ENCODE measurements at places on chromosomes 3 and 15.
A peak's percentile ranks its signal among the peaks of the same experiment; 100 is the strongest.

GRCh38 chr15:73927003-73927475, 777 bp downstream of the LOXL1 start:
- no peak for DNase-seq

DNA sequence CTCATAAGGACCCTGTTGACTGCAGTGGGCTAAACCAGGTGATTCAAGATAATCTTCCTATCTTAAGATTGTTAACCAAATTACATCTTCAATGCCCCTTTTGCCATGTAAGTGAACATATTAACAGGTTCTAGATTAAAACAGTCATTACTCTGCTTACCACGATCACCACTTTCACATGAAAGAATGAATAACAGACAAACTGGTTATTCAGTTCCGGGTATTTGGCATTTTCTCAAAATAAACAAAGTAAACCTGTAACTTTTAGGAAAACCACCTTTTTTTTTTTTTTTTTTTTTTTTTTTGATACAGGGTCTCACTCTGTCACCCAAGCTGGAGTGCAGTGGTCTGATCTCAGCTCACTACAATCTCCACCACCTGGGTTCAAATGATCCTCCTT, 131.2 kb downstream of the IMPG2 start:
- no peak for DNase-seq

GRCh38 chr15:90924375-90924774, 8.0 kb downstream of the HDDC3 start:
- no peak for DNase-seq

- DNase-seq: no peak
Measured at GRCh38 chr3:25661694-25662437, 2.8 kb downstream of the TOP2B start.

DNA sequence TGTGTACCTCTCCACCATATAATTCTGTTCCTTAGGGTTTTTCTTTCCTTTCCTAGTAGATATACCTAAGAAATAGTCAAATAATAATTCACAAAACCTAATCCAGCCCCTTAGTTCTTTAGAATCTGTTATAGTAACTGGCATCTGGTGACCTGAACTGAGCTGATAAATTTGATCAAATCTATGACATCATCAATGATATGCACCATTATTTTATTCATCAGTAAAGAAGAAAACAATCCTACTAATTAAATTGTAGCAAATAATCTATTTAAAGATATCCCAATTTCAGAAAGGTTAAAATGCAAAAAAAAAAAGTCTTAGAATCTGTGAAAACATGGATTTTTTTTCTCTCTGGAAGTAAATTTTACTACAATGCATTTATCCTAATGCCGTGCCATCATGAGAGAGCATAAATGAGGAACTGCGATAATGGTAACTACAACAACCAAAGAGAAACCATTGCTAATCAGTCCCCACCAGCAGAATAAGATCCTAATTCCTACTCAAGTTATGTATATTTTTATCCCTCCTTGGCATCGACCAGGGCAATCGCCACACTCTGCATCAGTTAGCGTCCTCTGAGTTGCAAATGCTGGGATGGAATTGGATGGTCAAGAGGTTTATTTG, 6.6 kb upstream of the MNS1 start:
- no peak for DNase-seq

DNA sequence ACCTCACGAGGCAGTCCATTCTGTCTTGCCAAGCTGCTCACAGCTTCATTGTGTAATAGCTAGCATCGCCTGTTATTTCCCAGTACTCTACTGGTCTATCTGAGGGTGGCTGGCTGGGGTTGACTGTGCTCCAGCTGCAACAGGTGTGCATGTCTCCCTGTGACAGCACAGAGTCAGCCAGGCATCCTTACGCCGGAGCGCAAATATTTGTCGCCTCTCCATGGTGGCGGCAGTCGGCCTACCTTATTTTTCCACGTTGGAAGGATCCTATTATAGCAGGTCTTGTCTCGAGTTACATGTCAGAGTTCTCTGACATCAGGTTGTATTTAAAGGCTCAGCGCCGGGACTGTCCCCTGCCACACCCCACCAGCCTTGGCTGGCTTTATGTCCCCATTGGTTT, 307.1 kb downstream of the TLE3 start:
- DNase-seq: no peak

GRCh38 chr3:149547954-149548668, 73.6 kb downstream of the TM4SF4 start:
- DNase-seq: no peak

- no peak for DNase-seq
Measured at GRCh38 chr3:117243657-117244056, 534.1 kb downstream of the TUSC7 start.

- DNase-seq: no peak
Measured at GRCh38 chr3:108914774-108915641, 38.7 kb downstream of the GUCA1C start.

DNA sequence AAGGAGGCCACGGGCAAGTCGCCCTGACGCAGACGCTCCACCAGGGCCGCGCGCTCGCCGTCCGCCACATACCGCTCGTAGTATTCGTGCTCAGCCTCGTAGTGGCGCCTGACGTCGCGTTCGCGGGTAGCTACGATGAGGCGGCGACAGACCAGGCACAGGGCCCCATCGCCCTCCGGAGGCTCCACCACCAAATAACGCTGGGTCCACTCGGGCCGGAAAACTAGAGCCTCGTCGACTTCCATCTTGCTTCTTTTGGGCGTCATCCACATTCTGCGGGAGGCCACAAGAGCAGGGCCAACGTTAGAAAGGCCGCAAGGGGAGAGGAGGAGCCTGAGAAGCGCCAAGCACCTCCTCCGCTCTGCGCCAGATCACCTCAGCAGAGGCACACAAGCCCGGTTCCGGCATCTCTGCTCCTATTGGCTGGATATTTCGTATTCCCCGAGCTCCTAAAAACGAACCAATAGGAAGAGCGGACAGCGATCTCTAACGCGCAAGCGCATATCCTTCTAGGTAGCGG, at the start of gene EPM2AIP1:
TSS of gene EPM2AIP1 (minus strand) at position 326 of the 520 bp plus-strand sequence. CDS start at position 272, 54 bp downstream.
- no peak for DNase-seq

- no peak for DNase-seq
Measured at GRCh38 chr3:61663356-61664104, 102.2 kb downstream of the PTPRG start.

GRCh38 chr3:99891610-99892285, 74.1 kb downstream of the CMSS1 start:
- no peak for DNase-seq

DNA sequence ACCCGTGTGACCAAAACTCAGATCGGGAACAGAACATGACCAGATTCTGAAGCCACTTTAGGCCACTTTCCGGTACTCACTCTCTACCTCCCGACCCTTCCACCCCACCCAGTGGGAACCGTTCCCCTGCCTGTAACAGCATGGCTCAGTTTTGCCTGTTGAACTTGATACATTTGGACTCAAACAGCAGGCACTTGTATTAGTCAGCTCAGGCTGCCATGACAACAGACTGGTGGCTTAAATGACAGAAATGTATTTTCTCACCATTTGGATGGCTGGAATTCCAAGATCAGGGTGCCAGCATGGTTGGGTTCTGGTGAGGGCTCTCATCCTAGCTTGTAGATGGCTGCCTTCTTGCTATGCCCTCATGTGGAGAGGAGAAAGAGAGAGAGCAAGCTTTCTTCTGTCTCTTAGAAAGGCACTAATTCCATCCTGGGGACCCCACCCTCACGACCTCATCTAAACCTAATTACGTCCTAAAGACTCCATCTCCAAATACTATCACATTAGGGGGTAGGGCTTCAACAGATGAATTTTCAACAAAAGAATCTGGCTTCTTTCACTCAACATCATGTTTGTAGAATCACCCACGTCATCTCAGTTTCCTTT, 9.3 kb upstream of the SSUH2 start:
- no peak for DNase-seq

DNA sequence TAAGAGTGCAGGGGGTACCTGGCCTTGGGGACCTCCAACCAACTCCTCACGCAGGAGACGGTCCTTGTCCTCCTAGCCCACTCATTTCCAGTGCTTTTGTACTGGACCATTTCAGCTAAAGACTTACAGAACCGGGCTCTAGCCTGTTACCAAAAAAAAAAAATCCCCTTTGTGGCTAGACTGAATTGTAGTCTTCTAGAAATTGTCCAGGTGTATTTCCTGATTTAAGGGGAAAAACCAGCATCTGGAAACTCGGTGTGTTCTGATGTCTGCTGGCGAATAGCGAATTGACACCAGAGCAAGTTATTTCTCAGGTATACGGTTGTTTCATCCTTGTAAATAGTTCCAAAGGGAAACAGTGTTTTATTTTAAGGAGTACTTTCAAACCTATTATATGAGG, 21.1 kb upstream of the MINDY4B start:
- DNase-seq: no peak

GRCh38 chr3:186570096-186570940, at the start of gene DNAJB11:
Gene DNAJB11, plus strand, starts transcription at chr3:186570720. Its CDS starts 178 bp downstream, at chr3:186570898.
- peak; percentile 99 for DNase-seq

DNA sequence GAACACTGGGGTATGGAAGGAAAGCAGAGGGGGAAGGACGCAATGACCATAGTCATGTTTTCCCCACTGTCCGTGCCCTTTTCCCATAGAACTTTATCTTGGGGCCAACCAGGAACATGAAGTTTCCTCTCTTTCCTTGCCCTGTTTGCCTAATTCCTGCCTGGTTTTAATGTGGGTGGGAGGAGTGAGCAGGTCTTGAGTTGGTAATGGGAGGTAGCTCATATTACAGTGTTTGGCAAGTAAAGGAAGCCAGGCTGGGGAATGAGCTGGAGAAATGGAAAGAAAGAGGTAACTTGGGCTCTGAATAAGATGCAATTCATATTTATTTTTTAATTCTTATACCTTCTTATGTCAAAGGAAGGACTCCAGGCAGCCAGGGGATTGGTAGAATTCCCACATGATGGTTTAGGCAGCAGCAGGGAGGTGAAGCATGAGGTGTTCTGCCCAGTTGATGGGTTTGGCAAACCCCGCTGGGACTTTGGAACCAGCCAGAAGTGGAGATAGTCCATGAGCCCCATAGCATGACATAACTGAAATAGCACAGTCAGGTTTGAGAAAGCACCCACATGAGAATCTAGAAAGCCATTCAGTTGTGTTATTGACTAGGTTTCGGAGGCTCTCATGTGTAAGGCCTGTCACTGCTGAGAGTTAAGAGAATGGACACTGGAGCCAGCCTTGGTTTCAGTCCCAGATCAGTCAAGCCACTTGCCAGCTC, 60.0 kb downstream of the CCK start:
- no peak for DNase-seq

- no peak for DNase-seq
Measured at GRCh38 chr15:46489276-46489675, 854.4 kb downstream of the SQOR start.

DNA sequence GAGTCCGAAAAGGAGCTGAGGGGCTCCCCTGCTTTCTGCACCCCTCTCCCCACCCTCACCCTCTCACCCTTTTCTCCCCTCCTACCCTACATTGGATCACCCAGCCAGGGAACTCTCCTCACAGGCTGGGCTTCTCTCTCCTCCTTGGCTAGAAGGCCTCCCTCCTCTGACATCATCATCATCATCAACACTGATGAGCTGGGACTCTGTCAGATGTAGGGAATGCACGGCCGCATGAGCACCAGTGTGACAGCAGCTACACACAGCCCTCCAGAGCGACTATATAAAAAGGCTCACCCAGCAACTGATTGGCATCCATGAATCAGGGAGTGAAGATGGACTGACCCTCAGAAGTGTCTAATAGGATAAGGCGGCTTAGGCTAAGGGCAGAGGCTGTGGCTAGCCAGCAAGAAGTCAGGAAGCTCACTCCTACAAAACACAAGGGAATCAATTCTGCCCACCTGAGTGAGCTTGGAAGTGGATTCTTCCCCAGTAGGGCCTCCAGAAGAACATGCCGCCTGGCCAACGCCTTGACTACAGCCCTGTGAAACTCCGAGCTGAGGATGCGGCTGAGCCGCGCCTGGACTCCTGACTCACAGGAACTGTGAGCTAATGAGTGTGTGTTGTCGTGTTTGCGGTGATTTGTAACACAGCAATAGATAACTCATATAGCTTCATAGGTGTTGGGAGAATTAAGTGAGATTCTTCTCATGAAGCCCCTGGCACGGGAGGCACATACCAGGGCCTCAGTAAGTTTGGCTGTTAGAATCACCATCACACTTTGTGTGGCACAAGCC, 147.6 kb downstream of the FAM43A start:
- no peak for DNase-seq

GRCh38 chr3:171829841-171830517, 13.2 kb upstream of the TMEM212 start:
- no peak for DNase-seq

- no peak for DNase-seq
Measured at GRCh38 chr3:126468028-126468891, 7.4 kb downstream of the ZXDC start.

GRCh38 chr15:66721501-66721937, 19.5 kb downstream of the SMAD6 start:
- DNase-seq: no peak

- DNase-seq: no peak
Measured at GRCh38 chr3:155972885-155973584, 102.6 kb downstream of the GMPS start.

DNA sequence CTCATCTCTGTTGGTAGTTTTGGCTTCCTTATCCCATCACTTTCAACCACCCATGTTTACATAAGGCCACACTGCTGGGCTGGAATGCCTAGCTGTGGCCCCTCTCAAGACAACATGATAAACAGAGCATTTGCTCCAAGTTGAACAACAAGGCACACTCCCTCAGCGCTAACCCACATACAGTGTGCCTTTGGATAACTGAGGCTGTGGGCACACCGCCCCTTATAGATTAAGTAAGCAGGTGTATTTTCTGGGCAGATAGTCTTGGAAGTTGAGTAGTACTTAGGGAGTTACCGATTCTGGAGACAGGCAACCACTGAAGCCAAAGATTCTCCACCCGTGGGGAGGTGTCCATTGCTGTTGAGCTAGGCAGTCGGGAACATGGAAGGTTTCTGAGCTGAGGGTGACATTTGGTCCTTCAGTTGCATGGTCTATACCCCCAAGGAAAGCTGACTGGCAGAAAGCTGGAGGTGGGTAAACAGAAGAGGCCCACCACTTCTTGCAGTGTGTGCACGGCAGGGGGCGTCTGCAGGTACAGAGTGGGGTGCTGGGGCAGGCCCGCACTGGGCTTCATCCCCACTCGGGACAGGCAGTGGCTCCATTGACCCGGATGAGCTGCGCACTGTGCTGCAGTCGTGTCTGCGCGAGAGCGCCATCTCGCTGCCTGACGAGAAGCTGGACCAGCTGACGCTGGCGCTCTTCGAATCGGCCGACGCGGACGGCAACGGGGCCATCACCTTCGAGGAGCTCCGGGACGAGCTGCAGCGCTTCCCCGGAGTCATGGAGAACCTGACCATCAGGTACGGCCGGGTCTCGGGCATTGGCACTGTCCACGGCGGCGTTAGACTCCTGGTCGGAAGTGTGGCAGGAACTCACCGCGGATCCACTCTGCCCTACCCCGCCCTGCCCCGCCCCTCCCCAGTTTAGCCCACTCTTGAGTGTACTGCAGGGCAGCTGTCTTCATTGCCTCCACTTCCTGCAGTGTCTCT, 16.8 kb downstream of the NOX5 start:
- DNase-seq: no peak

All from cerebellar nuclear complex (tissue), 1 donor.